ENCODE measurements at places on chromosomes 5 and 9.

DNA sequence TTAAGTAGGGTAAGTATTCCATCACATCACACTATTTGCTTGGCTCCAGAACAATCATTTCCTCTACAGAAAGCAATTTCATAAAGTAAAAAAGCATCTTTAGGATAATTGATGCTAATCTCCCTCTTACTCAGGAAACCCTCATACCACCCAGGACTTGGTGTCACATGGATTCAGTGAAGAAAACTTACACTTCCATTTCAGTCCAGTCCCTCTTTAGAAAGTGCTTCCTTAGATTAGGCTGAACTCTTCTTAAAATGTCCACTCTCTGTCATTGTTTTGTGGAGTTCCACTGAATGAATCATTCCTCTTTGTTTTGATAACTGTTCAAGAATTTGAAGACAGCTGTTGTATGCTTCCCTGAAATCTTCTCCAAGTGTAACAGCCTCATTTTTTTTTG, 144.0 kb upstream of the ZNF462 start:
- no peak for DNase-seq

GRCh38 chr5:71932655-71933338, 174.5 kb upstream of the MAP1B start:
- DNase-seq = peak; percentile 81

DNA sequence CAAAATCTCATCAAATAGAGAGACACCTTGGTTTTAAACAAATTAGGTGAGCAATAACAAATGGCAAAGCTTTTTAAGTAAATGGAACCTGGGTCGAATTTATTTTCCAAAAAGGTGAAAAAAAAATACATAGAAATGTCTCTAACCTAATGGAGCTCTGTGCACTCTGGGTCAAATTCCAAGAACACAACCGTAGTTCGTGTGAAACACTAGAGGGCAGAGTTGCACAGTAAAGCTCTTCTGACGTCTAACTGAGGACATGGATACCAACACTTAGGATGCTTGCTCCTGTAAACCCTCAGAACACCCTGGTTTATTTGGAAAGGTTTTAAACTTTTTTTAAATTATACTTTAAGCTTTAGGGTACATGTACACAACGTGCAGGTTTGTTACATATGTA, 18.9 kb downstream of the MARCHF11 start:
- DNase-seq = peak; percentile 73

DNA sequence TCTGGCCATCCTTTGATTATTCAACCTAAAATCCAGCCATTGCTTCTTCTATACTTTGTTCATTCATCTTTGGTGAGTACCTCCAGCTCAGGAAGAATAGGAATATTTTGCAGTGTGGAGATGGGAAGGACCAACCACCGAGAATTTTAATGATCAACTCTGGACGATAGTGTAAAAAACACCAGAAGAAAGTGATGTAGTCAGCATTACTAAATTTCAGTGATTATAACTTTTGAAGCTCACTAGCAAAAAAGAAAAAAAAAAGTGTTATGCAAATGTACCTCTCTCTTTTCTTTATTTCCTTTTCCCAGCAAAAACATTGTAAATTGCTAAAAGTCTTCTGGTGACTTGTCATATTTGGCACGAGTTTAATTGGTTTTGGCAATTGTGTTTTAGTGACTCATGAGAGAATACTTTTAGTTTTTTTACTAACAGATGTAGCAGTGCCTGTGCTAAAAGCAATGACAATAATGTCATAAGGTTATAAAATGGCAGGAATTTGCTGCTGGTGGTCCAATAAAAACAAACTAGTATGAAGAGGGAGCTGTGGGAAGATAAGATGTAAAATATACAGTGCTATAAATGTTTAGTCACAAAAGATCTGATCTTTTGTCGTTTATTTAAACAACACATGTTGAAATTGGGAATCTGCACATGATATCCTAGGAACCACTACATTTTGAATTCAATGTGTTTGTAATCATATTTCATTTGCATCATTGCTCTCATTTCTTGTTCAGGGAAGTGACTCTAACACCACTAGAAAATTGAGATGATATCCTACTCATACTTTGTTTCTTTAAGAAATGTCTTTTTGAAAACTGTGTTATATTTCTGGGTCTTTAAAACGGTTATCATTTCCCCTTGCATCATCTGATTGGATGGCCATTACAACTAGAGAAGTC, 81.3 kb upstream of the ERCC6L2 start:
- DNase-seq = no peak

DNA sequence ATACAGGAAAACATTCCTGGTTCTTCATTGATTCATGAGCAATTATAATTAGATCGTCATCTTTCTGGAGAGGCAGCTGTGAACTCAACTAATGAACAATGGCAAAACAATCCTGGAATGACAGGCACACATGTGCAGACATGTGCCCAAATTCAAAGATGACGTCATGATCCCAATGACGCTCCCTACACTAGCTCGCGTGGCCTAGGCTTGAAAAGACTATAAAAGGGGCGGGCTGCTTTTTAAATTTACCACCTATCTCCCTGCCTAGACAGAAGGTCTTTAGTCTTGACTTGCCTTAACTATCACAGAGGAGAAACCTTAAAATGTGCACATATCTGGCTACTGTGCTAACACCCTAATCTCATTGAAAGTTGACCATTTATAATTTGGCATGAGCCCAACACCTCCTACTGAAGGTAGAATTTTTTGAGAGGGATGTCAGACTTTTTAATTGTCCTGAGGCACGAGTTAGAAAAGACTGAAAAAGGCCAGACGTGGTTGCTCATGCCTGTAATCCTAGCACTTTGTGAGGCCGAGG, 88.2 kb downstream of the PRRT1B start:
- no peak for DNase-seq

GRCh38 chr5:40410964-40411635, 268.6 kb upstream of the PTGER4 start:
- no peak for DNase-seq

GRCh38 chr9:134418354-134418753, 92.1 kb downstream of the RXRA start:
- no peak for DNase-seq

- no peak for DNase-seq
Measured at GRCh38 chr5:74294231-74294705, 346.3 kb downstream of the ENC1 start.

- DNase-seq = no peak
Measured at GRCh38 chr9:79603222-79603920, 31.6 kb downstream of the TLE4 start.

DNA sequence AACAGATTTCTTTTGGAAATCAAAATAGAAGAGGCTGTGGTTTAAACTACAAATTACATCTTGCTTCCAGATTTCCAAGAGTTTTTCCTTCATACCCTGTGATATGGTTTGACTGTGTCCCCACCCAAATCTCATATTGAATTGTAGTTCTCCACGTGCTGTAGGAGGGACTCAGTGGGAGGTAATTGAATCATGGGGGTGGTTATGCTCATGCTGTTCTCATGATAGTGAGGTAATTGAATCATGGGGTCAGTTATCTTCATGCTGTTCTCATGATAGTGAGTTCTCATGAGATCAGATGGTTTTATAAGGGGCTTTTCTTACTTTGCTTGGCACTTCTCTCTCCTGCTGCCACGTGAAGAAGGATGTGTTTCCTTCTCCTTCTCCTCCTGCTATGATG, 687.0 kb upstream of the ZNF608 start:
- no peak for DNase-seq

DNA sequence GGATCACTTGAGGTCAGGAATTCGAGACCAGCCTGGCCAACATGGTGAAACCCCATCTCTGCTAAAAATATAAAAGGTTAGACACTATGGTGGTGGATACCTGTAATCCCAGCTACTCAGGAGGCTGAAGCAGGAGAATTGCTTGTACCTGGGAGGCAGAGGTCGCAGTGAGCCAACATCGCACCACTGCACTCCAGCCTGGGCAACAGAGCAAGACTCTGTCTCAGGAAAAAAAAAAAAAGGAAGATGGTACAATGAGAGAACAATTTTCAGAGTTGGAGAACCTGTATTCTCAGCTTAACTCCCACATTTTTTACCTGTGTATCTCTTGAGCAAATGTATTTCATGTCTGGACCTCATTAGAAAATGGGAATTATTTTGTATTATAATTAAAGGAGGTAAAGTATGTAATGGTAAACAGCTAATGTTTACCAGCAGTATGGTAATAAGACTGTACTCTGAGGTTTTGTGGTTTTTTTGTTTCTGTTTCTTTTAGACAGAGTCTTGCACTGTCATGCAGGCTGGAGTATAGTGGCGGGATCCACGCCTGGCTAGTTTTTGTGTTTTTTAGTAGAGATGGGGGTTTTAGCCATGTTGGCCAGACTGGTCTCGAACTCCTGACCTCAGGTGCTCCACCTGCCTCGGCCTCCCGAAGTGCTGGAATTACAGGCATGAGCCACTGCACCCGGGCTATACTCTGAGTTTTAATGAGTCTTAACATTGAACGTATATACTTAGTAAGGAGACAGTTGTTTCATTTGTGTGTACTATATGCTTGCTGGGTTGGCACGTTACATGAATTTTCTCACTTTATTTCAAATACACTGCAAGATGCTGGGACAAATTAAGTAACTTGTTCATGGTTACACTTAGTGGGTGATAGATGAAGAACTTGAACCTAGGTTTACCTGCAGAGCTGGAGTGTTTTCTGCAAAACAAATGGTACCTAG, 16.2 kb downstream of the UHRF2 start:
- DNase-seq = no peak

GRCh38 chr5:56460681-56461191, 227.6 kb upstream of the ANKRD55 start:
- DNase-seq = no peak

- DNase-seq = no peak
Measured at GRCh38 chr9:101055516-101055915, 27.0 kb downstream of the PLPPR1 start.

DNA sequence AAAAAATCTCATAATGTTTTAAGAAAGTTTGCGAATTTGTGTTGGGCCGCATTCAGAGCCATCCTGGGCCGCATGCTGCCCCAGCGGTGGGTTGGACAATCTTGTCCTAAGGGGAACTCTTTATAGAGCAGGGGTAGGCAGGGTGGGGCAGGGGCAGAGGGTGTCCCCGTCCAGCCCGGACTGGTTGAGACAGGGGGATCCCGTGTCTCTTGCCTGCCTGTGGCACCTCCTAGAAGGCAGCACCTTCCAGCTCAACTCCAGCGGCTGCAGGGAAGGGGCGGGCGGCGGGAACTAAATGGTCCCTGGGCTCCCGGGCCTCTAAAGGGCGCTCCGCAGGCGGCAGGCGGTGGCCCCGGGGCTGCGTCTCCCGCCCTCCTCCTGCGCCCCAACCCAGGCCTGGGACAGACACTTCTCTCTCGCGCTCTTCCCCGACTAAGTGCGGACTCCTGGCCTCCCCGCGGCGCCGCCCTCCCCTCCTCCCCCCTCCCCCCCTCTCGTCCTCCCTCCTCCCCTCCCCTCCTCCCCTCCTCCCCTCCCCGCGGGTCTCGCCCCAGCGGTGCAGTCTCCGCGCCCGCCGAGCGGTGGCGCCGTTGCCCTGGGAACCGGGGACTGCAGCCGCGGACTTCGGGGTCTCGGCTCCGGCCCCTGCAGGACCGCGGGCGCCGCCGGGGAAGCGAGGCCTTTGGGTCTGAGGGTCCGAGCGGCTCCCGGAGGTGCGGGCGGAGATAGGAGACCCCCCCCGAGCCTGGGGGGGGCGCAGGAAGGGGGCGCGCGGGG, 132.6 kb downstream of the MRPL36 start:
- DNase-seq = peak; percentile 58

DNA sequence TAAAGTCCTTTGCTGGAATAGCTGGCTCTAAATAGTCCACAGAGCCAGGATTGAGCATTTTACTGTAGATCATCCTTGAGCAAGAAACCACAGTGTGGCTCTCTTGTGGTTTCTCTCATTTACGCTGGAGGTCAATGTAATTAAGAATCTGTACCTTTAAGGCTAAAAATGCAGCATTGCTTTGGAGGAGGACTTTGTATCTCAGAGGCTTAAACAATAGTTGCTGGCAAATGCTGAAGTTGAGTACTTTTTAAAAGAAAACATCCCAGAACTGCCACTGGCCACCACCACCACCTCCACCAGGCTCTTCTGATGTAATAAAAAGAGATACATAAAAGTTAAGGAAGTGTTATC, 177.3 kb upstream of the ADAMTSL1 start:
- DNase-seq = no peak

DNA sequence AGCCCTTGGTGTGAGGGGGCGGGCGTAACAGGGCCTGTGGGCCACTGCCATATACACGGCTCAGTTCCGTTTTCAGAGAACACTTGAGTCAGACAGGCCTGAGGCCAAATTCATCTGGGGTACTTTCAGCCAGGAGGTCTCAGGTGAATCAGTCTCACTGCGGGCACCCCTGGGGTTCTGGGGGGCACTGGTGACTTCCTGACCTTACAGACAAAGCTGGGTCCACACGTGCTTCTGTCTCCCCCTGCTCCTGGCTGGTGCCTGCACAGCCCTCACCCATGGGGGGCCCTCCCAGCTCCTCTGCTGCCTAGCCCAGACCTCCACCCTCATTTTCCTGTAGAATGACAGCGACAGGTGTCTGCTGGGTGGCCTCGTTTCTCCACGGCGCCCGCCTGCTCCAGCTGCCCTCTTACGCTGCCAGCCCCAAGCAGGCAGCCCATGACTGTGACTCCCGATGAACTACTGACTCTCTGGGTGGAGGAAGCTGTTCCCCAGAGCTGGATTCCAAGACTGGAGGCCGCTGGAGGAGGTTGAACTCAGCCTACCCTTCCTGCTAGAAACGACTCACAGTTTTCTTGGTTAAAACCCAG, 374.1 kb upstream of the IRX4 start:
- no peak for DNase-seq

- DNase-seq = no peak
Measured at GRCh38 chr5:160486573-160486972, 64.9 kb downstream of the PTTG1 start.

GRCh38 chr5:67677422-67677970, 480.9 kb upstream of the CD180 start:
- no peak for DNase-seq

DNA sequence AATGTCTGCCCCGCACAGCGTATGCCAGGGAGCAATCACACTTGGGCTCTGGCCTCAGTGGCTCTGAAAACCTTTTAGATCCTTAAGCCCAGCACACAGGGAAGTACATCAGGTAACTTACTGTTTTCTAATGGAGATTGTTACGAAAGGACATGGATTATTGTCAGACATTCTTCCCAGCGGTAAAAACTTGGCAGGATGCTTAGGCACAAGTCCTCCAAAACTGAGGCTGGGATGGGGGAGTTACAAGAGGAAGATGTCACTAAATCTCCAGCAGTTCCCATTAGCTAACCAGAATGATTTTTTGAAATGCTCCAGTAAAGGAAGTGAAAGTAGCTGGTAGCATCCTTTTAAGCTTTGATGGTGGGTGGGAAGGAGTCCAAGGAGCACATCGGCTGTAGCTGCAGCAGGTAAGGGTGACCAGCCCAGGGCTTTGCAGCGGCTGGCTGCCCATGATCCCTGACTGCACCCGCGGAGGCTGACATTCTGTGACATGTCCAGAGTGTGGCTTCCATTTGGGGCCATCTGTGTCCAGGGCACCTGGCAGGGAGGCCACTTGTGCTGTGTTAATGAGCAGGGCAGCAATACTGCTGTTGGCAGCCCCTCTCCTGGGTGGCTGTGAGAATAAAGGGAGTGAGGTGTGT, 165.8 kb downstream of the GADD45G start:
- no peak for DNase-seq
